ENCODE measurements at places on chromosomes 3 and 15.

- DNase-seq = no peak
Observed at GRCh38 chr3:87246662-87247429, 19.7 kb downstream of the CHMP2B start.

GRCh38 chr15:77537006-77537405 lies 95.7 kb downstream of the LINGO1 start:
- DNase-seq = no peak

DNA sequence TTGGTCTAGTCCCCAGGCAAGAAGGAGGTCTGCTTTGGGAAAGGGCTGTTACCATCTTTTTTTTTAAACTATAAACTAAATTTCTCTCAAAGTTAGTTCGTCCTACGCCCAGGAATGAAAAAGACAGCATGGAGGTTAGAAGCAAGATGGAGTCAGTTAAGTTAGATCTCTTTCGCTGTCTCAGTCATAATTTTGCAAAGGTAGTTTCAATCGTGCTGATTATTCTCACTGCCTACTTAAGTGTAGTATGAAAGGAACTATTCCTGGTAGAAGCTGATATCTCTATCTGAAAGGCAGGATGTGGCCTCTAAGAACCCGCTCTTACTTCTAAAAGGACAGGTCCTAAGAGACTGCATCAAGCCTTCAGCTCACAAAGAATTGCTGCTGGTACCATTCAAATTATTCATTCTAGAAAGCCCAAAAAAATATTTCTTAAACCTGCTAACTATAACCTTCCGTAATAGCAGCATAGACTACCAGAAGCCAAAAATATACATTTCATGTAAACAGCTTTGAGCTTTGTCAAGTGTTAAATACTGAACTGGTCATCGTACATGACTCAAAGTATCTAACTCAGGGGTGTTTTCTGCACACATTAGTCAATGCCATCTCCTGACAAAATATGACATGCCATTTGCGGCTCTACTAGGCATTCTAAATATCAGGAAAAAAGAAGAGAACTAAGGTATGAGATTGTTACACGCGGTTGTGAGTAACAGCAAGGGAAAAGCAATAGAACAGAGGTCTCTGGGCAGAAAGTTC lies 96.0 kb upstream of the CCDC80 start:
- no peak for DNase-seq

DNA sequence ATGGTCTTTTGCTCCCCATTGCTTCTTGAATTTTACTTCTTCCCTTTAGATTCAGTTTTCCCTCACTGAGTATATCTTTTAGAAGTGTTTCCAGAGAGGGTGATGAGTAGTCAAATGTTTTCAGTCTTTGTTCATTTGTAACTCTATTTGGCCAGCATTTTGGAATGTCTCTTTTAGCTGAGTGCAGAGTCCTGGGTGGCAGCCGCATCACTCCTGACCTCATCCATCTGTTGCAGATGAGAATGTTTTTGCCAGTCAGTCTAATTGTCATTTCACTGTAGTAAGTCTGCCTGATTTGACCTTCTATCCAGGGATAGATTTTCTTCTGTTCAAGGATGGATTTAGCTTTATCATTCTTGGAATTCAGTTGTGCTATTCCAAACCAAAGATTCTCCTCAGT lies 7.3 kb downstream of the SRPRB start:
- no peak for DNase-seq

DNA sequence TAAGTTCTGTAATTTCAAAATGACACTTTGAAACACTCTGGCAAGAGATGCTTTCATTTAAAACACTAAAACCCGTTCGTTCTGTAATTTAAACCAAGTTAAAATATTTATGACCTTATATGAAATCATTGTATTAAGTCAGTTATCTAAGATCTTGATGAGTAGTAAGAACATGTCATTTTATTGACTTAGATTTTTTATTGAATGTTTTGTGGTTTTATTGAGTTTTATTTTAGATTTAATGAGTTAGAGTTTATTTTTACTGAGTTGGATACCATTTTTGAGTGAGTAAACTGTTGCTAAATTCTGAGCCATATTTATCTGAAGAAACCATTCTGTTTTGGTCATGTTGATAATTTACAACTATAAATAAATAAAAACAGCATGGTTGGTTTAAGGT lies 94.3 kb downstream of the PPARG start:
- no peak for DNase-seq

GRCh38 chr15:61035311-61035710 lies 193.8 kb downstream of the RORA start:
- DNase-seq = no peak

DNA sequence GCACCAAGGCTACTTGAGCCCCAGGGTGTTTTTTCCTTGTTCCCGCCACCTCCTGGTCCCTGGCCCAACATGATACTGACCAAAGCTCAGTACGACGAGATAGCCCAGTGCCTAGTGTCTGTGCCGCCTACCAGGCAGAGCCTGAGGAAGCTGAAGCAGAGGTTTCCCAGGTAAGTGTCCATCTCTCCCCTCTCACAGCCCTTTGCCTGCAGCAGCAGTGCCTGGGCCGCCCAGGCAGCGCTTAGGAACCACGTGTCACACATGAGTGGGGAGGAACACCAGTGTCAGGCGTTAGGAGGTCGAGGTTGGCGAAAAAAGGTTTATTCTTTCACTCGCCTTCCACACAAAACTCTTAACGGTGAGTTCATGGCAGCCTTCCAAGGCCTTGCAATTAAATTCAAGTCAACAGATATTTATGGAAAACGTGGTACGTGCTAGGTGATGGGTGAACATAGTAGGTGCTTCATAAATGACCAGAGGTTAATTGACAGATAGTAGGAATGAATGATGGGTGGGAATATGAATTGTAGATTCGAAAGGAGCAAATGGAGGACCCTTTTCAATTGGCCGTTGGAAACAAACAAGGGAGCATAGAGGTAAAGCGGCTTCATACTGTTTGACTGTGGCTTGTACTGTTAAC lies 486 bp downstream of the CDIN1 start:
- no peak for DNase-seq

DNA sequence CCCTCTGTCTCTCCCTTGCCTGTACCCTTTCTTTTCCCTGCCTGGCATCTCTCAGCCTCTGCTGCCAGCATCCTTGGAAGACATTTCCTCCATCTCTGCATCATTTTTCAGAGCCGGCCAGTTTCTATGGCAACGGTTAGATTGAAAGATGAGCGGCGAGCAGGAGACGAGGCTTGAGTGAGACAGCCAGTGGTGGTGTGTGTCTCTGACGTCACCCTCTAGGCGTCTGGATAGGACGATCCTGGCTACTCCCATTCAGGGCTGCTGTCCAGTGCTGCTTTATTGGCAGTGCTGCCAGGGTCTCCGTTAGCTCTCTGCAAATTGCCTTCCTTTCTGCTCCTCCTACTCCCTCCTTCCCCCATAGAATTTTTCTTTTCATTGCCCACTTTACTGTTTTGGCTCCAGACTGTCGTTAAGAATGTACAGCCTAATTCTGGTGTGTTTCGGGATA lies 57.9 kb downstream of the TRAK1 start:
- DNase-seq = peak; percentile 67

GRCh38 chr3:140705954-140706353 lies 28.1 kb downstream of the TRIM42 start:
- DNase-seq = no peak

GRCh38 chr3:55333046-55333445 lies 154.1 kb downstream of the WNT5A start:
- peak; percentile 31 for DNase-seq

DNA sequence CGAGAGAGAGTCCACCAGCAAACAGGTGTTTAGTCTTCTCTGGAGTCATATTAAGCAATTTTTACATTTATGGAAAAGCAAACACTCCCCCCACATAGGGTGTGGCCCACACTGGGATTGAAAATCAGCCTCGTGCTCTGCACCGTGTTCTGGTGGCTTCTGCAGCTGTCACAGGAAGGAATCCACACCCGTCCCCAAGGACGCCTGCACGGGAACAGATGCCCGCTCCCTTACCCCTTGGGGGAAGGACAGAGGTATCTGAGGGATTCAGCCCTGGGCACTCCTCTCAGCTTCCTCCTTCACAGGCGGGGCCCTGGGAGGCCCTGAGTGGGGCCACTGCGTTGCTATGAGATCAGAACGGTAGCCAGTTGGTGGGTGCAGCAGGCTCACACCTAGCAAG lies 27.8 kb downstream of the LIPC start:
- no peak for DNase-seq

- no peak for DNase-seq
Observed at GRCh38 chr15:70974004-70974832, 81.6 kb downstream of the LRRC49 start.

DNA sequence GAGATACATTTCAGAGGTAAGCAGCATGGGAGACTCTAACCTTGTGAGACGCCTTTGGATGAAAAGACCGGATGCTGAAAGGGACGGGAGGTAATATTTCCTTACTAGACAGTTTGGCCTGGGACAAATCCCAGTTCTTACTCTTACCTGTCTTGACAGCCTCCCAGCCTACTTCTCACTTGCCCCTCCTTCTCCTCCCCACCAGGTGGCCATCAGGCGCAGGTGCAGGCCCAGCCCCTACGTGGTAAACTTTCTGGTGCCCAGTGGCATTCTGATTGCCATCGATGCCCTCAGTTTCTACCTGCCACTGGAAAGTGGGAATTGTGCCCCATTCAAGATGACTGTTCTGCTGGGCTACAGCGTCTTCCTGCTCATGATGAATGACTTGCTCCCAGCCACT lies 6.3 kb downstream of the HTR3D start:
- DNase-seq = no peak

GRCh38 chr15:70252056-70252950 lies 154.6 kb upstream of the TLE3 start:
- DNase-seq = no peak

- no peak for DNase-seq
Observed at GRCh38 chr3:158802409-158803268, 785 bp downstream of the MFSD1 start.

- DNase-seq = peak; percentile 84
Observed at GRCh38 chr15:42059661-42060476, 34.5 kb downstream of the PLA2G4D start.

DNA sequence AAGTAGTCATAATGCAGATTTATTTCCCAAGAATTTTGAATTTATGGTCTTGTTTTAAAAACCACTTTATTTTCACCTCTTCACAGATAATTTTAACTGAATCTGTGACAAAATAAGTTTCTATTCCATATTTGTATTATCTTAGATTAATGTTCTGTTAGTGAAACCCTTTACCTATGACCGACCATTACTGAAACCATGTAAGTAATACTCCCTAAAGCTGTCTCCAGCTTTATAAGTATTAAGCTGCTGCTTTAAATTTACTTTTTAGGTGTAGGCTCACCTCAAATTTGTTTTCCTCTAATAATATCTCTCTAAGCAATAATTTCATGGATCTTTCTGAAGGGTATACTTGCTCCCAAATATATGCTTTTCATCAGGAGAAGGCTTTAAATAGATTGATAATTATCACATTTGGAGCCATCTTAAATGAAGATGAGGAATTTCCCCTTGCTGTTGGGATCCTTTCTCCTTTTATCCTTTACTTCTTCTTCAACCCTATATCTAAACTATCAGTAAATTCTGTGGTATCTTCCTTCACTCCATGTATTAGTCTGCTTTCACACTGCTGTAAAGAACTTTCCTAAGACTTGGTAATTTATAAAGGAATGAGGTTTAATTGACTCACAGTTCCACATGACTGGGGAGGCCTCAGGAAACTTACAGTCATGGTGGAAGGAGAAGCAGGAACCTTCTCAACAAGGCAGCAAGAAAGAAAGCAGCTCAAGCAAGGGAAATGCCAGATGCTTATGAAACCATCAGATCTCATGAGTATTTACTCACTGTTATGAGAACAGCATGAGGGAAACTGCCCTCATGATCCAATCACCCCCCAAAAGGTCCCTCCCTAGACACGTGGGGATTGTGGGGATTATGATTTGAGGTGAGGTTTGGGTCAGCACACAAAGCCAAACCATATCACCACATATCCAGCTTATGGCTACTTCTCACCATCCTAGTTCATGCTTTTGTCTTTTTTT lies 92.3 kb upstream of the P2RY1 start:
- peak; percentile 1 for DNase-seq

DNA sequence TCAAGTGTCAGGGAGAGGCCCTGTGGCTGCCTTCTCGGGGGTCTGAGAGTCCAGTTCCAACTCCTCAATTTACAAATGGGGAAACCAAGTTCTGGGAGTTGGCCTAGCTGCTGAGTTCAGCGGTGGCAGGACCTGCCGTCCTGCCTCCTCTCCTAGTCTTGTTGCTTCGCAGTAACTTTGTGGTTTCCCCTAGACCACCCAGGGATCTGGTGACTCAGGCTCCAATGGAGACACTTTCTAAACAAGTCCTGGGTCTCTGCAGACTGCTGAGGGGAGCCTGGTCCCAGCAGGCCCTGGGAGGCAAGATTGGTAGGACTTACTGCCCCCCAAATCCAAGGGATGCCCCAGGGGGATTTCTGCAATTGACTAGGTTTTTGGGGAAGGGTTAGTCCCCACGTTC lies 83.6 kb downstream of the SMAD6 start:
- DNase-seq = no peak

- DNase-seq = peak; percentile 62
Observed at GRCh38 chr3:133152681-133153220, 114.6 kb downstream of the TMEM108 start.

GRCh38 chr3:98565237-98565643 lies 28.2 kb downstream of the CPOX start:
- DNase-seq = no peak

DNA sequence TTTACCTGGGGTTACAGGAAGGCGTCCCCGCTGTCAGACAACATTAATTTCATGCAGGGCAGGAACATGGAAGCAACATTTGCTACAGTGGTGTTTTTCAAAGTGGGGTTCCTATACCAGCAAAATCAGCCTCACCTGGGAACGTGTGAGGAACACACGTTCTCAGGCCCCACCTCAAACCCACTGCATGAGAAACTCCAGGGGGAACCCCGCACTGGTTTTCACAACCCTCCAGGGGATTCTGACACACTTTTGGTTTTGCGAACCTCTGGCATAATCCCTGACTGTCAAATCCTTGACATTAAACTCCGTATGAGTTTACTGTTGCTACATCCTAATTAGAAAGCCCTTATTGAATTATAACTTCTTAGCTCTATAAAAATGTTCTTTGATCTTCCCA lies 127.7 kb downstream of the LRRK1 start:
- no peak for DNase-seq

- DNase-seq = peak; percentile 40
Observed at GRCh38 chr15:98658831-98659699, 10.7 kb downstream of the IGF1R start.

- DNase-seq = no peak
Observed at GRCh38 chr3:188164248-188164687, 10.3 kb downstream of the LPP start.

- no peak for DNase-seq
Observed at GRCh38 chr3:13051066-13051465, 22.2 kb downstream of the IQSEC1 start.

DNA sequence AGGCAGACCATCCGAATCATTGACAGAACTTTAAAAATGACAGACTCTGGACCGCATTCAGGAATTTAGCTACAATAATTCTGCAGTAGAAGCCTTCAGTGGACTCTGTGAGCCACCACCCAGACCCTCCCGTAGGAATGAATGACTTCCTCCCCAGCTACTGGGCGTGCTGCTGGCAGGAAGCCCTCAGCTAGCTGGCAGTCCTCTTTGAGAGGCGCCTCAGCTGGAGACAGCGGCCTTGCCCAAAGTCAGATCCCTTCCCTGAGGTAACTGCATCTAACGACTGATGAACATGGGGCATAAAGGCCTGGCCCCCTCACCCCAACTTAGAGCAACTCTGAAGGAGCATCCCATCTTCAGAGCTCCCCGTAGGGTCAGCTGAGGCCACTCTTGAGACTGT lies 25.8 kb downstream of the CRABP1 start:
- no peak for DNase-seq
